ENCODE measurements at places on chromosomes 12 and 14.

DNA sequence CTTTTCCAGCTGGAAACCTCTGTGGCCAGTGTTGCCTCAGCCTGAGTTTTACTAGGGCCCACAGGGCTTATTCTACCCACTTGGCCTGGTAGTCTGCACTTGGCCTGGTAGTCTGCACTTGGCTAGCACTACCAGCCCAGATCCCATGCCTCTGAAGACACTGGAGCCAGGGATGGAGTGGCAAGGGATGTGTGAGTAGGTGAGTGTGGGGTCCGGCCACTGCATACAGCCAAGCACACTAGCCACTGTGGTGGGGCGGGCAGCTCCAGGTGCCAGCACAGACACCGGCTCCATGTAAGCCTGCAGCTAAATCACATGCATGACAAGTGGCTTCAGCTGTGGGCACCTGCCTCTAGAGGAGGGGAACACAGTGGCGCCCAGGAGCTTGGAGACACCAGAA, 63.4 kb upstream of the NAV3 start:
- no peak for DNase-seq

GRCh38 chr12:58310809-58311622, 369.6 kb downstream of the ATP23 start:
- DNase-seq, result no peak

DNA sequence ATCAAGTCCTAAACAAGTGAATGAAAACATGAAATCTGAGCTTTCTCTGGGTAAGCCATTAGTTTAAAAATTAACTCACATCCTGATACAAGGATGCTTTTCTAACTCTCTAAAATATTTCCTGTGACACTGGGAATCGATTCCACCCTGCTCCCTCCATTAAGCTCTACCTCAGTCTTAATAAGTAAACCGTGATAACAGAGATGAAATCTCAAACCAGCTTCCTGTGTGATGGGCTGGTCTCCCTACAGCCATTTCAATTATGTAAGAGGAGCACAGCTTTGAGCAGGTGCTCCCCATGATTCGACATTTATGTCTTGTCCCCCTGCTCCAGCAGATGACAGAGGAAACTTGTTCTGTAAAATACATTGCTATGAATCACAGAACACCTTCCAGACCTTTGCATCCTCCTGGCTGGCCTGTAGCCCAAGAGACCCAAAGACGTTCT, 59.0 kb downstream of the GAS2L3 start:
- no peak for DNase-seq

GRCh38 chr14:103188810-103189480, 65.7 kb downstream of the TNFAIP2 start:
- no peak for DNase-seq

- DNase-seq, result no peak
Measured at GRCh38 chr12:117040496-117040895, 58.7 kb downstream of the TESC start.
